ENCODE measurements at places on chromosomes 5 and 9.

GRCh38 chr9:35237311-35237710 is 75.5 kb downstream of the UNC13B start:
- DNase-seq = no peak

DNA sequence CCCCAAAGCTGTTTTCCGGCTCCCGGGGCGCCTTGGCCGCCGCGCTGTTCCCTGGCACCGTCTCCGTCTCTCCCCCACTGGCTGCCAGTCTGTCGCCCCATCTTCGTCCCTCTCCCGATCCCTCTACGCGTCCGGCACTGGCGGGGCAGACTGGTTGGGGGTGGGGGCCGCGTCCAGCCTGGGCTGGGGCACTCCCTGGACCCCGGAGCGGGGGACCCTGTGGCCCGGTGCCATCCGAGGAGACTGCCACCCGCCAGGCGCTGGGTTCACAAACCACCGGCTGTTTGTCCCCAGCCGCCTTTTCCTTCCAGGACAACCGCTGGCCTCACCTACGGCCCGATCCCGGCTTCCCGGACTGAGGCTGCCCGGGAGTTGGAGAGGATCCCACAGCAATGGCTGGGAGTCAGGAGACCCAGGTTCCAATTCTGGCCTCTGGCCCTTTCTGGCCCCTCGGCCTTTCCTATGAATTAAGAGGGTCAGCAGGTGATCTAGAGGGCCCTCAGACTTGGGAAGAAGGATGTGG is 1.0 kb upstream of the FIBCD1 start:
- DNase-seq = no peak

DNA sequence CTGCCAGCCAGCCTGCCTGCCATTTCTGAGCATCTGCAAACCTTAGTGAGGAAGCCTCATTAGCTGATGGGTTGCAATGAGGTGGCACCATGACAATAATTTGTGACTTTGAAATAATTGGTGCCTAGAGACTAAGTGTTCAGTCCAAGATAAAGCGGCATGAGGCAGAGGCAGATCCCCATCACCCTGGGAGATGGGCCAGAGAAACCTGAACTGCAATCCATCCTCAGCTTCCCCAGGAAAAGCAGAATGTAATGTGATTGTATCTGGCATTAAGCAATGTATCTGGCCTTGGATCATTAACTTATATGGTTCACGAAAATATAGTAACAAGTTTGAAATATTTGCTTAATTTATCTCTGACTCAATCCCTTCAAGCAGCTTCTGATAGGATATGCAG is 101.0 kb downstream of the SPOCK1 start:
- DNase-seq = no peak

DNA sequence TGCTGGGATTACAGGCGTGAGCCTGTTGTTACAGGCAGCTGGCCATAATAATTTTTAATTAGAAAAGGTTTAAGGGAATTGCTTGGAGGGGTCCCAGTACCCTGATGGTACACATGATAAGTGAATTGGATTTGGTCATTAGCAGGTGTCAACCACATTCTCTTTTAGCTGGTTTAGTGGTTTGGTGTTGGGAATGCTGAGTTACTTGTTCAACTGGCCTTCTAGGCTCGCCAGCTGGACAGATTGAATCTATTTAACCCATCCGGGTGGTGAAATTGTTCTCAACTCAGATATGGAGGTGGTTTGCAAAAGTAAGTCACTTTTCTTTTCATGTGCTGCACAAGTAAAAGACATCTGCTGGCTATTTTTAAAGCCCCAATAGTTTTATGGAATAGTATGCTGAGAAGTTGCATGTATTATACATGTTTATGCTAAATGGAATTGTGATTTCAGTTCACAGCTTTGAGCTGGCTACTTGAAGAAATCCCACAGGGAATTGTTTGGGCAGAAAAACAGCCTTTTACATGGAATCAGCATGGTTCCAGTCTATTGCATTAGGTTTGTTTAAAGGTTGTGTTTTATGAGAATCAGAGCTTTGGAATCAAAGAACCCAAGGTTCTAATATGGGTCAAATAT is 149.8 kb upstream of the SLC28A3 start:
- DNase-seq = no peak

GRCh38 chr5:12177851-12178250 is 273.6 kb upstream of the CTNND2 start:
- DNase-seq = no peak

GRCh38 chr5:123717139-123717538 is 205.2 kb downstream of the CSNK1G3 start:
- no peak for DNase-seq

DNA sequence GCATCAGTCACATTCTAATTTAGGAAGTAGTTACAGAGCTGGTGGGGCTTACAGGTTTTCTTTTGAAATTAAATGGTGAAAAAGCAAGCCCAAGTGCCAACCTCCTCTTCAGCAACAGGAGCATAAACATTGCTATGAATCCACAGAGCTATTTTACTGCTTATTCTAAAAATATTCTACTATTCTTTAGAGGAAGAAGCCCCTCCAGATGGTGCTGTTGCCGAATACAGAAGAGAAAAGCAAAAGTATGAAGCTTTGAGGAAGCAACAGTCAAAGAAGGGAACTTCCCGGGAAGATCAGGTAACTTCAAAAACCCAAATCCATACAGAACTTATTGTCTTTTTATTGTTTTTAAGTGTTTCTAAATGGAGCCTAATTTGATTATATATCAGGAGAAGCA is 202.8 kb downstream of the CWC27 start:
- no peak for DNase-seq

DNA sequence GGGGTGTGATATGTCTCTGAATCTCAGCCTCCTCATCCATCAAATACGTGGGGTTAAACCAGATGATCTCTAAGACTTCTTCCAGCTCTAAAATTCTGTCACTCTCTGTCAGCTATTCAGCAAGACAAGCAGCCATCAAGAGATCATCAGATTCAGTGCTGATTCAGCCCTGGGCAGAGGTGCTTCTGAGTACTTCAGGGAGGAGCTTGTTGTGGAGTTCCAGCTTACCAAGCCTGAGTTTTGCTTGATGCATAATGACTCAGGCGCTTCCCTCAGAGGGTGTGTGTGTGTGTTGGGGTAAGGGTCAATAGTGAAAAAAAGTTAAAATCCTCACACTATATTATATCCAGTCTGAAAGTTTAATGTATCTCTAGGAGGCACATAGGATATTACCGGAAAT is 29.6 kb upstream of the TAF1L start:
- no peak for DNase-seq

- DNase-seq = no peak
These were observed 51.2 kb downstream of the CXXC5 start for GRCh38 chr5:139699351-139699750.

DNA sequence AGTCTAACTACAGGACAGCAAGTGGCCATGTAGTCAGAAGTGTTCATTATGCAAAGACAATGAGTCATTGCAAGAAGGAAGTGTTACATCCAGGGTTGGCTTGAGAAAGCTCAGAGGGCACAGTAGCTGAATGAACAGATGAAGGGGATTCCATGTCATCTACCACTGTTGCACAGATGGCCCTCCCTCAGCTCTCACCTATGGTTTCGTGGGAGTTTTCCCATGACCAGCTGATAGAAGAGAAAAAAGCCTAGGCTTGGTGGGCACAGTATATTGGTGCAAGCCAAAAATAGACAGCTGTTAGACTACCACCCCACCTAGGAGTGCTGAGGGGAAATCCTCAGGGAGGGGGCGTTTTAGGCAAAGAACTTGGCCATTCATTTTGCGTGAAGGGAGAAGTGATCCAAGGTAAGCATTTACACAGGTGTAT is 217.0 kb downstream of the DMRT2 start:
- DNase-seq = no peak

GRCh38 chr9:104009826-104010225 is 84.3 kb upstream of the SMC2 start:
- peak; percentile 76 for DNase-seq

- no peak for DNase-seq
These were observed 1092.5 kb upstream of the SEMA6A start for GRCh38 chr5:117667105-117667504.

- no peak for DNase-seq
These were observed 73.4 kb downstream of the HABP4 start for GRCh38 chr9:96523374-96523773.
